ENCODE measurements at places on chromosomes 12 and 14.

- no peak for DNase-seq
These were observed 7.1 kb upstream of the TBX5 start for GRCh38 chr12:114412825-114413749.

GRCh38 chr14:100323942-100324307 is 786 bp downstream of the SLC25A47 start:
- DNase-seq: no peak

DNA sequence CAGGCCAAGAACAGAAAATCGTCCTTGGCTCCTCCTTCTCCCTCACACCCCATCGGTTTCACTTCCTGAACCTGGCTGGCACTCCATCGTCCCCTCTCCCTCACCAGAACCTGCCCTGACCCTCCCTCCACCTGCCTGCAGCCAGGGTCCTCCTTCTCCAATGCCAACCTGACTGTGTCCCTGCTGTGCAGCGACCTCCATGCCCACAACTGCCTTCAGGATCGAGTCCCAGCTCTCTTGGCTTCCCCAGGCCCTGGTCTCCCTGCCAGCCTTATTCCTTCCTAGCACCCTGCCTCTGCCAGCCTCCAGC is 19.8 kb downstream of the HVCN1 start:
- no peak for DNase-seq

DNA sequence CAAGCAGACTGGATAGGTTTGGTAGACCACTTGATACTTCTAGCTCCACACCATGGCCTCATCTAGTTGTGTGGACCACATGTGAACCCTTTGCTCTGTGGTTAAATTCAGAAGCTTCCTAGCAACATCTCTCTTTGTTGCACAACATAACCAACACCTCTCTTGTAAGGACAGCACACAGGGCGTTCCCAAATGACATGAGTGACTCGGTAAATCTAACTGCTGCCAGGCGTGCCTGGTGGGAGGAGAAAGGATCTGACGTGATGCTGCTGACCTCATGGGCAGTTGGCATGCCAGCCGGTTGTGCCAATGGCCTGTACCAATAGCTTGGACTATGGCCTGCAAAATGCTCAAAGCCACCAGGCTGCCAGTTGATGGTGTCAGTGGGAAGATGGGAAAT is 93.8 kb downstream of the CPSF2 start:
- no peak for DNase-seq

- no peak for DNase-seq
These were observed 58.9 kb downstream of the DIO3 start for GRCh38 chr14:101620031-101620788.

DNA sequence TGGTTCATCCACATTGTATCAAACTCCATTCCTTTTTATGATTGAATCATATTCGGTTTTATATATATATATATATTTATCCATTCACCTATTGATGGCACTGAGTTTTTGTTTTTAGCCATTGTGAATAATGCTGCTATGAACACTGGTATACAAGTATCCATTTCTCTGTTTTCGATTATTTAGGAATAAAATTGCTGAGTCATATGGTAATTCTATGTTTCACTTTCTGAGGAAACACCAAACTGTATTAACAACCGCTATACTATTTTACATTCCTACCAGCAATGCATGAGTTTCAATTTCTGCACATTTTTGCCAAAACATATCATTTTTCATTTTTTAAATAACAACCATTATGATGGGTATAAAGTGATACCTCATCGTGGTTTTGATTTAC is 104.7 kb downstream of the C12orf42 start:
- no peak for DNase-seq

DNA sequence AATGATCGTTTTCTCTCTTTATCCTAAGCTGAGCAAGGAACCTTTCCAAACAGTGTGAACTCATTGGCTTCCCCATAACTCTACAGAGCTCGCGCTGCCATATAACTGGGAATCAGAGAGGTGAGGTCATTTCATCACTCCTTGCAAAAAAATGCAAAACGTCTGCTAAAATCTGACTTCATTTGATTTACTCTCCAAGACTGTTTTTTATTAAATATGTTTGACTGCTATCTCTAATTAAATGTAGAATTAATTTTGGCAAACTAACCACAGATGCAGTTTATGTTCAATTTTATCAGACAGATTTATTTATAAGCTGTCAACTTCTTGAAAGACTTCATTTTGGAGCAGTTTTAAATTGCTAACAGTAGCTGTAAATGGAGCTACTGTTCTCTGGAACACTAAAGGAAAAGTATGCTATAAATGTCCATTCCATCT is 131.6 kb upstream of the SOX5 start:
- no peak for DNase-seq

DNA sequence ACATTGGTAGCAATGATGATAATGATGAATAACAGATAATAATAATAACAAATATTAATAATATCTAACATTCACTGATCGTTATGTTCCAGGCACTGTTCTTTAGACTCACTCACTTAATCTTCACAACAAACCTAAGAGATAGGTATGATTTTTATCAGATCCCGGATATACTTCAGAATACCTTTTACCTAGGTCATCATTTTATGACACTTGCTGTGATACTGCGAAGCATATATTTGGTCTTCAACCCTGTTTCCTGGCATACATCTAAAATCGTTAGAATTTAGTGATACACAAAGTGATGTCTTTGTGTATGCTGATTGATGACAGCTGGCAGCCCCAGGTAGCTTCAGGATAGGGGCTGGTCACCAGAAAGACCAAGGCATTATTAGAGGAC is 46.1 kb downstream of the SLC41A2 start:
- DNase-seq: no peak

DNA sequence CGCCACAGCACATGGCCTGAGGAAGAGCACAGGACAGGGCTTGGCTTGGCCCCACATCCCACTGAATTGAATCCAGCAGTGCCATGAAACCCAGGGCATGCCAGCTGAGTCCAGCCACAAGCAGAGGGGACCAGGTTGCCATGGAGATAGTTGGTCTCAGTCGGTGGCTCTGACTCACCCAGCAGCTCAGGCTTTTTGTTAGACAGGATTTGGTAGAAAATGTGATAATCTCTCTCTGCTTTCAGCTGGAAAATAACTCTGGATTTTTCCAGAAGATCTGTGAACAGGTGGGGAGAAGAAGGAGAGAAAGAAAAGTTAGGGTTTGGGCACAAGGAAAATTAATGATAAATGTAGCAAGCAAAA is 4.8 kb downstream of the MYH7 start:
- no peak for DNase-seq

DNA sequence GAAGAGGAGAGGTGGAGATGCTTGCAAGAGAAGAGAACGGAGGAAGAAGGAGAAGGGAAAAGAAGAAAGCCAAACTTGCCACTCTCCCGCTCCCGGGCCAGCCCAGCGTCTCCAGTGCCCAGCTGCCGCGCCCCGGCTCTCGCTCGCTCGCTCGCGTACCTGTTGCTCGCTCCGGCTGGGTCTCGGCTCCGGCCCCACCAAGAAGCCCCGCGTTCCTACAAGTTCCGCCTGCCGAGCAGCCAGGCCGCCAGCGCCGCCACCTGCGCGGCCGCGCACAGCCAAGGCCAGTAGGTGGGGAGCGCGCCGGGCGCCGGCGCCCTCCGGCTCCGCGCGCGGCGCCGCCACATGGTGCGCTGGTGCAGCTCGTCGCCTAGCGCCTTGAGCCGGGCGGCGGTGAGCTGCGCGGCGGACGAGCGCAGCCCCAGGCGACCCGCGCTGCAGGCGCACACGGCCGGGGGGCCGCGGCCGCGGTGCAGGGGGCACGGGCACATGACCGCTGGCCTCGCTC is 370 bp downstream of the HRK start:
- DNase-seq: no peak

DNA sequence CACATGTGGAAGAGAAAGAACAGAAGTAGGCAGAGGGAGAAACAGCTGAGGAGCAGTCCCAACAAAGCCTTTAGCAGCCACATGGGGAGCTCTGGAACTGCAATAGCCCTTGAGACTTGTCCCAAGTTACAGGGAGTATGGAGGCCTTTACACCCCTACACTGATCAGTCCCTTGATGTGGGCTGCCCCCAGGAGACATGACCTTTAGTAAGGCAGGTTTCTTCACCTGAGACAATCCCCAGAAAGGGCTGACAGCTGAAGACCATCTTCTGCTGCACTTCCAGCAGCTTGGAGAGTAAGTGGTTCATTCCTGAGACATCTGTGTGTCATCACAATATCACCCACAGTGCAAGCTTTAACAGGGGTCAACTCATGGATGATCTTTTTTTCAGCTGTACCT is 8.6 kb upstream of the SNAPC1 start:
- no peak for DNase-seq

DNA sequence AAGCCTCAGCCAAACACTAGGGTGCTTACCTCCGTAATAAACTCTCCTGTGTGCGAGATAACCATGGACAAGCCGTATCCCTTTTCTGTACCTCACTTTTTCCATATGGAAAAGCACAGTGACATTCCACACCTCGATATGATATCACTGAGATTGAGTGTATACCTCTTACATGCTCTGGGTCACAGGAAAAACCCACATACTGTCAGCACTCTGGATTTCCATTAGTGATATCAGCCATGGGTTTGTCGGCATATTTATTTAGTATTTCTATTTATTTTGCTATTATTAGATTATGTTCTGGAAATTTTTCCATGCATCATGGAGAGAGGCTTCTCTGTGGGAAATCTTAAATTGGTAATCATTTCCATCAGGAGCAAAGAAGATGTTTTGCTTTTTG is 28.0 kb upstream of the DAAM1 start:
- no peak for DNase-seq

- DNase-seq: no peak
These were observed 119.8 kb upstream of the CPM start for GRCh38 chr12:69052613-69053408.

DNA sequence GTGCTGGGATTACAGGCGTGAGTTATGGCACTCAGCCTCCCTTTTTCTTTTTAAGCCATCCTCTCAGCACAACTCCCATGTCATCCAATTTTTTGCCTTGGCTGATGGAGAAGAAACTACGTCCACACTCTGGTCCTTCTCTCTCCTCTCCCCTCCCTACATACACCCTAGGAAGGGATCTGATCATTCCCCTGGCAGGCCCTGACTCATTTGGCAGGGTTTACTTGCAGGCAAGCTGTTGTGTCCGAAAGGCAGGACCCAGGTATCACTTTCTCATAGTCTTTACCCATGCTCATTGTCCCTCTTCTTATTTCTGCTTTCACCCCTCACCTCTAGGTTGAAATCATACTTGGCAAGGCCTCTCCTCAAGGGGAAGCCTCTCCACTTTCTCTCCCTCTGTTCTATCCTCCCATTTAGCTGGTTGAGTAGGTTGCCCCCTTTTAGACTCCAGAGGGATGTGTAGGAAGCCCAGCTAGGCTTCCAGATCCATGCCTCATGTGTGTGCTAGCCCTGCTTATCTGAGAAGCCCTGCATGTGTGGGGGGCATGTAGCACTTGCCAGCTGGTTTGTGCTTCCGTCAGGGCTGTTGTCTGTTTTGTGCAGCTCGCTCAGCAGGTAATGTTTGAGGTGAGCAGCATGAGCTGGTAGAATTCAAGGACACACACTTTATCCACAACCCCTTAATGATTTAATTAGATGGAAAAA is 14.8 kb downstream of the GPR19 start:
- no peak for DNase-seq

DNA sequence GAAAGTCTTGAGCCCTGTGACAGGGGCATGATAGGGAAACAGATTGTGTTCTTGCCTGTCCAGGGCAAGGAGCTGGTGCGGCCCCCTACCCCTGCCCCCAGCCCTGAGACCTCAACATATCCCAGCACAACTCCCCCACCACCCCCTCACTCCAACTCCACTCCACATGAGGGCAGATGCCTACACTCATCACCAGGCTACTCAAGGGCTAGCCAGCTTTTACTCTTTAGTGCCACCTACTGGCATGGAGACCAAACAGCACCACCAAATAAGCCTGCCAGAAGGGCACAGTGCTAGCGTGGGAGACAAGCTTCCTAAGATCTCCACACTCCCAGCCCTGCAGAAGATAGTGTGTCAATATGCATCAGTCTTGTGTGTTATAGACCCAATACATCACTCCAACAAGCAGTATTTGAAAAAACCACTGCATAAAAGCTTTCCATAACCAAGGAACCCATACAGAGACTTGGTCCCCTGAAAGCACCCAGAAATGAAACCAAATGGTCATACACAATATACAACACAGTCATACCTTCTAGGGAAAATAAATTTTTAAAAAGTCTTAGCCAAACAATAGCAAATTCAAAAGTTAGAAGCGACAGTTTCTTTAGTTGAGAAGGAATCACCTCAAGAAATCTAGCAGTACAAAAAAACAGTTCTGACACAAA is 154.4 kb downstream of the KCNK10 start:
- DNase-seq: no peak

DNA sequence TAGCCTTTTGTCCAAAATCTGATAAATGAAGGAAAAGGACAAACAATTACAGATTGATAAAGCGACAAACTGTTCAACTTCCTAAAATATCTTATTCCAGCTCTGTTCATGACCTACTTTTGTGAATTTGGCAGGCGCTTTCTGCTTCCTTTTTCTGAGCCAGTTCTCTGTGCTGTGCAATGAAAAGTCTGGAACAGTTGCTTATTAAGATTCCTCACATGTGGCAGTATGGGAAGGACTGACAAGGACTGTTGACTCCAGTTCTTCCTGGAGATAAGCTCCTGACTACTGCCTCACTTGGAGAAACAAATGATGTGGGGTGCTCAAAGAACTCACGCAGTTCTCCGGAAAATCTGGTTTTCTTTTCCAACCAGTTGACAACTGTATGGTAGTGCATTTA is 58.3 kb upstream of the ANP32D start:
- no peak for DNase-seq

DNA sequence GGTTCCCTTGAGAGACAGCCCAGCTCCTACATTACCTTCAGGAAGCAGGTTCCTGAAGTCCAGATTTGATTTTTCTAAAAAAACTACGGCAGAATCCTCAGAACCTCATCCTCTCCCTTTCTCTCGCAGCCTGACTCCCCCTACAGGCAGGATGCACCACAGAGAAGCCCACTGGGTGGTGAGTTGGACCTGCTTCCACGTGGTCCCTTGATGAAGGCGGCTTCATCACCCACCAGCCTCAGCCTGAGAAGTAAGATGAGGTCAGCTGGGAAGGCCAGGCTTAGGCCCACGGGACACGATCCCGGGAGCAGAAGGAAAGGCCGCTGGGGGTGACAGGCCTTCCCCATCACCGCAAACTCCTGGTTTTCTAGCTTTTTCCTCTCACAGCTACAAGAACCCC is 83.0 kb downstream of the ACTN1 start:
- no peak for DNase-seq

DNA sequence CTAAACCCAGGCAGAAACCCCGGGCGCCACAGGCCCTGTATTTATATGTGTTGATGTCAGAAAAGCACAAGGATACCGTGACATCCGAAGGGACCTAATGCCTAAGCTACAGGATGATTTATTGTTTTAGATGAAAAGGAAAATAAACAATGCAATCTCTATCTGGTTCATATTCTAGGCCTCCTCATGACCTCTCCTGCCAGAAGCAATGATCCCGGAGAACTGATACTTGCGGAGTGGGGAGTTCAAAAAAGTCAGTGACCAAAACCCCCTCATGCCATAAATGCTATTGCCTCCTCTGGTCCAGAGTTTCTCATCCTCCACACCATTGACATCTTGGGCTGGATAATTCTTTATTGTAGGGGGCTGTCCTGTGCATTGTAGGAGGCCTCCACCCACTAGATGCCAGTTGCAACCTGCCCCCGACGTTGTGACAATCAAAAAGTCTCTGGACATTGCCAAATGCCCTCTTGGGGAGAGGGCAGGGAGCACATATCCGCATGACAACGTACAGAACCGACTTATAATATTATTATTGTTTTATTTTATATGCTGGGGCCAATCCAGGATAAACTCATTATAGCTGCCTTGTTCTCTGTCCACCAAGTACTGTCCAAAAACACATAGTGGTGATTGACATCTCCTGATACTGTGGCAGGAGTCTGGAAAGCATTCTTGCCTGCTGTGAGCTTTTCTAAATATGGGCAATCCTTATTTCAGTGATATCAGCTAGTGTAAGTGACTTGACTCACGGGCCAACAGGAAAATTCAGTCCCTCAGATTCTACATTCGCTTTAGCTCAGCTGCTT is 1.1 kb upstream of the CSRP2 start:
- DNase-seq: no peak
